ENCODE measurements at places on chromosomes 2 and 18.

DNA sequence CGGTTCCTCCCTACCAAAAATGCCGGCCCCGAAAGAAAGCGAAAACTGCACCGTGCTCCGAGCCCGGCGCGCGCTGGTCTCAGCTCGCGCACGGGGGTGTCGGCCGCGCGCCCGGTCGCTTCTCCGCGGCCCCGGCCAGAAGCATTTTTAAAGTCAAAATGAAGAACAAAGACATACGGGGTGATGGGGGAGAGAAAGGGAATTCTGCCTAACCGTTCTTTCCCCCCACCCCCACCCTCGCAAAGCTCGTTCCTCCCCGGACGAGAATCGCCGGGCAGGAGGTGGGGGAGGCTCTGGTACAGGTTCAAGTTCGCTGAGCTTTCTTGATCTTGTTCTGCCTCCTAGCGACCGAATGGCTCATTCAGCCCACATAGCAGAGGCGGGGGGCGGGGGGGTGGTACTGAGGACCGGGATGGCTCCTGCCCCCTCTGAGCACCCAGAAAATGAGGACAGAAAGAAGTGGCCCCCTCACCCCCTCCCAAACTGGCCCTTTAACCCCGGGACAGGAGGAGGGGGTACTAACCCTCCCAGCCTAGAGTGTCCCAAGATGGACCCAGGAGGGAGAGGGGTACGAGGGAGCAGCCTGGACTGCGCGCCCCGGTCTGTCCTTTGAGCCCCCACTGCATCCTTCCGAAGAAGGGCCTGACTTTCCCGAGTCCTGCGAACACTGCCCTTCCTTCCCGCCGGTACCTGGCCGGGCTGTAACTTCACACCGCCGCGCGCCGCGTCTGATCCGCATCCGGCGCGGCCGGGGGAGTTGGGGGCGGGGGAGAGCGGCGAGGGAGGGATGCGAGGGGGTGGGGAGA is 3.1 kb downstream of the BCL11A start:
- DNase-seq: peak; percentile 77

GRCh38 chr2:17599617-17600016 is 59.1 kb downstream of the VSNL1 start:
- DNase-seq: no peak

- no peak for DNase-seq
Observed at GRCh38 chr2:154195644-154196195, 324.0 kb downstream of the GALNT13 start.

- DNase-seq: peak; percentile 19
Observed at GRCh38 chr18:61322265-61322873, 10.9 kb upstream of the CDH20 start.

DNA sequence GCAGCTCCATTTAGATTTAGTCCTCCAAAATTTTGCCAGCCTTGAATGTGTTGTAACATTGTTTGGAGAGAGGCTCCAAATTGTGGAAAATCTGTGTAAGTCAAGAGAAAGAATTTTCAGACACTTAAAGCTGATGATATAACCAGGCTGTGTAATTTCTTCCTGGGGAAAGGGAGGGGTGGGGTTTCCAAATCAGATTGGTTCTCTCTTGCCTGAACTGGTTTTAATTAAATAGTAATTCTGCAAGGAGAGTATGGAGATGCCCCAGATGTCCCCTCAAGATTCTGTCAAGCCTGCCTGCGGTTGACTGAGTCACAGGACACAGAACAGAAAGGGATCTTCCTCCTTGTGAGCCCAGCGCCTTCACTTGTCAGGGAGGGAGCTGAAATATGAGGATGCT is 54.5 kb downstream of the C18orf63 start:
- peak; percentile 84 for DNase-seq

- DNase-seq: peak; percentile 37
Observed at GRCh38 chr2:101754618-101755017, 57.1 kb downstream of the MAP4K4 start.

DNA sequence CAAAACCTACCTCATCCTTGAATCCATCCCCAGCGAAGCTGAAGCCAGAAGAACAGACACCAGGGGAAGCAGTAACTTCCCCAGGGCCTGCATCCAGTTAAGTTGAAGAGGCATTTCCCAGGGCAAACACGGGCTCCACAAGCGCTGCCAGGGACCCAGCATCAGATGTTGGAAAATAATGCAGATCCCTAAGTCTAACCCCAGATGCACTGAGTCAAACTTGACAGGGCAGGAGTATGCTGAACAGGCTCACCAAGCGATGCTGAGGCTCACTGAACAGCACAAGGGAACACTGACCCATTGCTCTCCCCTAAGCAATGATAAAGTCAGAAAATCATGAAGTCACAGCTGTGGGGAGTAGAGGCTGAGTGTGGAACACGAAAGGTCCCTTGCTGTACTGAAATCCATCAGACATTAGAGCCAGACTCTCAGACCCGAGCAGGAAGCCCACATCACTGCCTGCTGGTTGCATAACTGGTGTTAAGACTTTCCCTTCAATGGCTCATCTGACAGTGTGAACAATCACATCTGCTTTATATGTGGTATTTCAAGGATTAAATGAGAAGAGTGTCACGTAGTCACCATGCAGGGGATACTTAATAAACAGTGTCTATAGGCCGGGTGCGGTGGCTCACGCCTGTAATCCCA is 36.2 kb downstream of the TNS1 start:
- DNase-seq: peak; percentile 57

DNA sequence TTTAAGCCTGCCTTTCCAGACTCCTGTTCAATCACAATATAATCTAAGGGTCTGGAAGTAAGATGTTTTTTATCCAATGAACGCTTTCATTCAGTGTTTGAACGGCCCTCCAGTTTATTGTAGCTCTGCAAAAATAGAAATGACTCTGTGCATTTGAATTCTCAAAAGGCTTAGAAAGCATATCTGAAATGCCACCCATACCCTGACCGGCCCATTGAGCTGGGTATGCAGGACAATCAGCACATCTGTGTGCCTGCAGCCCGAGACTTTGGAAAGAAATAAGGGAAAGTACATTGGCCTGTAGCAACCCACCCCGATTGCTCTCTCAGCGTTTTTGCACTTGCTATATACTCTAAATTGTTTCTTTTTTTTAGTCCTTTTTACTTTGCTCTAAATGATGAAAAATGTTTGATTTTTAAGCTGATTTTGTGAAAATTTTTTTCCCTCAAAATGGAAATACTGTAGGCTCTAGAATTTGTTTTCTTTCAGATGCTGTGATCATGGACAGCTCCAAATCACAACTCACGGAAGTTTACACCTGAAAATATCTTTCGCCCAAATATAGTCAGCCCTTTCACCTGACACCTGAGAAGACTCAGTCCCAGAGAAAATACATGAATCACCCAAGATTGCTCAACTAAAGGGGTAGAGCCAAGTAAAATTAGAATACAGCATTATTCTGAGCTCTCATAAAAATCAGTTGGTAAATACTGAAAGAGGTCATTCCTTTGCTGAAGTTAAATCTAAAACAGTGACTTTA is 194.5 kb upstream of the SIX3 start:
- no peak for DNase-seq

- DNase-seq: peak; percentile 80
Observed at GRCh38 chr2:233556881-233557736, 9.5 kb downstream of the USP40 start.

DNA sequence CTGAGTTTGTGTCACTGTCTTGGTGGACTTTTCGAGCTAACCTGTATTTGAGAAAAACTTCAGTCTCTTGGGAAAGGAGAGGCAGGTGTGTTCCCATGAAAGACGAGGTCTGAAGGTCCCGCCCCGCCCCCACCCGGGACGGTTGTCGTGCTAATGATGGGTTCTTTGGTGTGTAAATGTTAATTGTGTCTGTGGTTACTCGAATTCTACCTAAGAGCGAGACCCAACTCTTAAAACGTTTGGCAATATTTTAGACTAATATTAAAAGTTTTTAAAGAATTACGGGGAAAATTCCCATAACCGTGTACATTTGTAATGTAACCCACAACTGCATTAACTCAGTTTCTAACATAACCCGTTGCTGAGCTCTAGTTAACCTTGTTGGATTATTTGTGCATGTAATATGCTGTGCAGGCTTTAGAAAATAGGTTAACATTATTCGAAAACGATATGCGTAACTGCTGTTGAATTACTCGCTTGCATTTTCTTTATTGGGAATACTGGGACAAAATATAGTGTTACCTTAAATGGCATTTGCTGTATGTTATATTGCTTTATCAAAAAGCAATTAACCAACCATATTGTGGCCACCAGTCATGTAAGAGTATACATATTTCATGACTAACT is 833 bp downstream of the EPB41L5 start:
- DNase-seq: no peak

GRCh38 chr2:25444608-25445270 is 103.0 kb upstream of the DNMT3A start:
- no peak for DNase-seq

DNA sequence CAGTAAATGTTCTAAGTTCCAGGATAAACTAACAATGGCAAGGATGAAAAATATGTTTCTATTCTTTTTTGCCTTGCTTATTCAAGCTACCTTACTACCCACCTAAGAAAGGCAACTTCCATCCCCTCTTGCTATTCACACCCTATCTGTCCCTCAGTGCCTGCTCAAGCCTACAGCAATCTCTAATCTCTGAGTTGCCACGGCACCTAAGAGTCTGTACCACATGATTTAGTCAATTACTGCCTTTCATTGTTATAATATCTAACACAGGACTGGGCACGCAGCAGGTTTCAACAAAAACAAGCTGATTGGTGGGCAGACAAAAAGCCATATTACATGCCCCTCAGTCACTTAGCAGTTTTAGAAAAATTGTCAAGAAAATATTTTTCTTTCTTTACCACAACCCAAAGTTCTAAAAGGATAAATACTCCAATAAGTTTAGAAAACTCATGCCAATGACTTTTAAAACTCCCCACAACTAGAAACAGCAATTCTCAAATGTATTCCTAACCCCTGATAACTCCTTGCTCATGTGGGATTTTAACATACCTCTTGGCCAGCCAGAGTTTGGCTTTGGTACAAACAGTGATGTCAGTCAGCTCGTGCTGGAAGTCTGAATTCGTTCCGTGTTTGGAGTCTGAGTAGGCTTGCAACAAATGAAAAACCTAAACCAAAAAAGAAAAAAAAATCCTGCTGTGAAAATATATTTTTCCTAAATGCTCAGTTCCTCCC is 117.3 kb upstream of the ZFP36L2 start:
- DNase-seq: no peak

- no peak for DNase-seq
Observed at GRCh38 chr18:9287036-9287435, 47.5 kb upstream of the TWSG1 start.

DNA sequence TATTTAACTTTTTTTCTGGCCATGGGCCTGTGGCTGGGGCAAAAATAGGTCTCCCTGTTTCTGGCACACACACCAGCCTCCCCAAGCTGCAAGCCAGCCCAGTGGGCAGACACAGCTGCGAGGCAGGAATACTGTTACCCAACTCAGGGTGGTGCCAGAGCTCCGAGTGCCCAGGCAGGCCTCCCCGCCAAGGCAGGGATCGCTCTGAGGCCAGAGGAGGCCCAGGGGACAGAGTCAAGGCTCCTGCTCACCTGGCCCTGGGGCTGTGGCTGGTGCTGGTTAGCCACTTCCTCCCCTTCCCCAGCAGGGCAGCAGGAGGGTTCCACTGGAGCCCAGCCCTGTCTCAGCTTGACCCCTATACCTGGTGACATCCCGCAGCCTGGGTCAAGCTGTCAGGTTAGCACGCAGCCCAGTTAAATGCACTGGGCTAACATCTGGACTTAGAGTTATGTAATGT is 67.1 kb upstream of the EPAS1 start:
- DNase-seq: peak; percentile 64

DNA sequence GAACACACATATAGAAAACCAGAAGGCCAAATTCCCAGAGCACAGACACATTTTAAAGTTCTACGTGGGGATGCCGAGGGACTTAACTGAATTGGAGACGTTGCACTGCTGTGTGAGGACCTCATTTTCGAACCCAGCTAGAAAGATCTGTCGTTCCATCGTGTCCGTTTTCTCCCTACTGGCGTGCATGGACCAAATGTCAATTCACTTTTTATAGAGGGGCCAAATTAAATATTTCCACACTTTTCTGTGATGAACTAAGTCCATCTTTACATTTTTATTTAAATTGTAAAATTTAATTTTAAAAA is 692 bp upstream of the TSHZ1 start:
- DNase-seq: peak; percentile 64

GRCh38 chr2:9430316-9431293 is 7.2 kb downstream of the CPSF3 start:
- DNase-seq: no peak

- no peak for DNase-seq
Observed at GRCh38 chr18:75104483-75104882, 104.5 kb downstream of the PTGR3 start.

GRCh38 chr2:234955091-234955591 is 3.3 kb downstream of the SH3BP4 start:
- DNase-seq: no peak

DNA sequence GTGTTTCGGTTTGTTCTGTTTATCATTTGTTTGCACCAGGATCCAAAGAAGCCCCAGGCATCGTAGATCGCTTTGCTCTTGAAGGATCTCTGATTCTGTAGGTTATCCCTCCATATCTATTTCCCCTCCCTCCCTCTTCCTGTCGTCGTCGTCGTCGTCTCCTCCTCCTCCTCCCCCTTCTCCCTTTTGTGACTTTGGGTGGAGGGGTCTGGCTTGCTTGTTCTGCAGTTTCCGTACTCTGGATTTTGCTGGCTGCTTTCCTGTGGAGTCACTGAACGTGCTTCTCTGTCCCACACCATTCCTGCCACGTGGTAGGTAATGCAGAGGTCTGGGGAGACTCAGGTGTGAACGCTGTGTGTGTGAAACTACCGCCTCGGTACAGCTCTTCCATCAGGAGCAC is 225.0 kb downstream of the LDLRAD4 start:
- no peak for DNase-seq

DNA sequence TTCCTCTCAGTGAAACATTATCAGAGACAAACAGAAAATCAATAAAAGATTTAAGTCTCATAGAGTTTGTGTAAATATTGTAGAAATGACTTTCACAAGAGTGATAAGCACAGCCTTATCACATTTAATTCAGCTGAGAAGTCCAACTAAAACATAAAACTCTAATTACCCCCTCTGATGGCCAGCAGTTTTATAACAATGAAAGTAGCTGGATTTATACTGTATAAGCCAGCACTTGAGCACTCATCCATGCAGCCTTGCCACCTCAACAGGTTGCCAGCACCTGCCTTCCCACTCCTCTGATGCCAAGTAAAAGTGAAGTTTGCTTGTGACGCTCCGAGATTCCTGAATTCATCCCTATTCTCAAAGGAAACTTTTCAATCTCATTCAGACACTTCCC is 103.0 kb upstream of the STK39 start:
- no peak for DNase-seq

DNA sequence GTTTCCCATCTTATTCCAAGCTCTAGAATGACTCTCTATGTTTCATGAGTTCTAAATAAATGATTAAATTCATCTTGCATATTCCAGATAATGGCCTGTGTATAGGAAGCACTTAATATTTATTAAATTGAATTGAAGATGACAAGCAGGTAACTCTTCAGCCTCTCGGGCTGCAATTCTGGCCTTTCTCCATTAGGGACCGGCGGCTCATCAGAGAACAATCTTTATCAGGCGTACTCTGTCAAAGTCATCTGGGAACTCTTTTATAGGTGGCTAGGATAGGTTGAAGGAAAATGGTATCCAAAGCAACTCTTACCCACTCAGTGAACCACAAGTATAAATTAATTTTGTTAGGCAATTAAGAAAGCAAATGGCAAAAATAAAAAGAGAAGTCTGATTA is 308.5 kb downstream of the NOL4 start:
- no peak for DNase-seq

- no peak for DNase-seq
Observed at GRCh38 chr2:44833171-44834069, 108.1 kb upstream of the SIX3 start.

- DNase-seq: peak; percentile 79
Observed at GRCh38 chr2:131105950-131106801, 1.0 kb downstream of the PLEKHB2 start.
